AG09319 (cell line): ENCODE measurements at places on chromosomes 6 and 20.

DNA sequence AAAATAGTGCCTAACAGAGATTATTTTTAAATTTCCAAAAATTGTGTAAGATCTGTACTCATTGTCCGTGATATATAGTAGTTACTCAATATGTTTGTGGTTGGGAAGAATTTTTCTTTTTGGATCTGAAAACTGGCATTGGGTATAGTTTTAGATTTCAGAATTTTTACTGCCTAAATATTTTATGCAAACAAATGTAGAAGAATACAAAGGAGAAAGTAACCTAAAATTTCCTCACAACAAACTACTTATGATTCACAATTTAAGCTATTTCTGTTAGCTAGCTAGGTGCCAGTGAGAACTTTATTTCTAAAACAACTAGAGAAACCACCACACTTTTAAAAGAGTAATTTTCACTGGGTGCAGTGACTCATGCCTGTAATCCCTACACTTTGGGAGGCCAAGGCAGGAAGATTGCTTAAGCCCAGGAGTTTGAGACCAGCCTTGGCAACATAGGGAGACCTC is 38.8 kb downstream of the SESN1 start:
- DNase-seq: no peak

DNA sequence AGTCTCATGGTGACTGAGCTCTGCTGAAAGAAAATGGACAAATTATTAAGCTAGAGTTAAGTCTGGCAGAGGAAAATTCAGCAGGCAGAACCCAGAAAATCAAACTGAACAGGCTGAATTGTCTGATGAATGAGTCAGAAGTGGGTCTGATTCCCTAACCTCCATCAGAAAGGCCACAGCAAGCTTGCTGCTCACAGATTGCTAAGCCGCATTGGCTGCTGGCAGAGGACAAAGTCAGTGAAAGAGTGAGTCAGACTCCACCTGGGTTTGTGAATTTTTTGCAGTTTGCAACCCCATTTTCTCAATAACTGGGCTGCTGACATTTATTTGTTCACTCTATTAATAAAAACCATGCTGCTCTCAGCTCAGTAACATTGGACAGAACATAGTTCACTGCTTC is 191.3 kb downstream of the EPM2A start:
- no peak for DNase-seq

GRCh38 chr6:119124079-119124824 is 45.8 kb upstream of the FAM184A start:
- no peak for DNase-seq

DNA sequence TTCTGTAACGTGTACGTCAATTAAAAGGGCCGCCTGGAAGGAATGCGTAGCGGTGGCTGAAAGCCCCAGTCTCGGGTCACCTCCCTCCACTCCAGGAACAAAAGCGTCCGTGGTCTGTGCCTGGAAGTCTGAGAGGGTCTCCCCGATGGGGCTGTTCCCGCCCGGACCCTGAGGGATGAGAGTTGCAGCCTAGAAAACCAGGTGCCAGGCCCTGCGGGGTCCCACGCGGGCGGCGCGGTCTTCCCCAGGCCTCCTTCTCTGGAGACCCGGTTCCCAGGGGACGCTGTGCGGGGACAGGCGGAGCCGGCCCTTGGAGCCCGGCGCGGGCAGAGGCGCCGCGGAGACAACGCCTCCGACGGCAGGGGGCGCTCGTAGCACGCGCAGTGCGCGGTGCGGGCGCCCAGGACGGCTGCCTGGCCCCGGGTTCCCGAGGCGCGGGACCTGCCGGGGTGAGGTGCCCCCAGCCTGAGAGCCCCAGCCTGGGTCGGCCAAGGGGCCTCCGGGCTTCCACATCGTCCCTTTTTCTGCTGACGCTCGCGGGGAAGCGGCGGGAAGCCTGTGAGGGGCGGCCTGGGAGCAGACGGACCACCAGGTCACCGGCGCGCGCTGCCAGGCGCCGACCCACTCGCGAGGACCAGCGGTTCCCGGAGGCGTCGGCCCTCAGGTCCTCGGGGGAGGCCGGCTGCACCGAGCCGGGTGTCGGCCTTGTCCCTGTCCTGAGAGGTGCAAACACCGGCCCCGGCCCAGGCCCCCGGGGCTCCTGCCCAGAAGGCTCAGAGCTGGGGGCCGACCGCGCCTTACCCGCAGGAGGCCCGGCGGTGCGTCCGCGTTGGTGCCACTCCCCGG is 5.3 kb upstream of the FOXC1 start:
- no peak for DNase-seq

DNA sequence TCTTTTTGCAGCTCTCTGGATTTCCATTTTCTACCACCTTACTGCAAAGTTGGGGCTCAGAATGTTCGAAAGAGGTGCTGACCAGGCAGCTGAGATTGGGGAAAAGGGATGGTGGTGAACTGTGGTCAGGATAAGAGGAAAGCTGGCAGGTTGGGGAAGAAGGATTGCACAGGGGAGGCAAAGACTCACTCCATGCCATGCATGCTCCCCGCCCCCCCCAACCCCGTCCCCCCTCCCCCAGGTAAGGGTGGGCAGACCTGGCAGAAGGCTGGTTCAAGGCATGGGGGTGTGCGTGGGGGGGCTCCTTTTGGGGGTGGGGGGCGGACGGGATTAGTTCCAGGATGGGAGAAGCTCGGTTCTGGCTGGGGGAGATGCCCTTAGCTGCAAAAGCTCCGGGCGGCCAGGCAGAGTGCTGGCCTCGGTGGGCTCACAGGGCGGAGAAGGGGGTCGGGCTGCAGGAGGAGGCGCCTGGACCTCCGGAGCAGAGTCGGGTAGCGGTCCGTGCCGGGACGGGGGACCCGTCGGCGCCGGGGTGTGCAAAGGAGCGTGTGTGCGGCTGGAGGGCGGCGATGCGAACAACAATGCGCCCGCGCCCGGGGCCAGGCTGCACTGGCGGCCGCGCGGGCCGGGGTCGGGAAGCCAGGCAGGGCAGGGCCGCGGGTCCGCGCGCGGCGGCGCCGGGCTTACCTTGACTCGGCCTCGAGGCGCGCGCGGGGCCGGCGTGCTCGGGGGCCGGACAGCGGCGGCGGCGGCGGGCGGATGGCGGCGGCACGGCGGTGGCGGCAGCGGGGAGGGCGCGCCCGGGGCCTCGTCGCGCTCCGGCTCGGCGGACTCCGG is 880 bp downstream of the ADNP start:
- DNase-seq: no peak

DNA sequence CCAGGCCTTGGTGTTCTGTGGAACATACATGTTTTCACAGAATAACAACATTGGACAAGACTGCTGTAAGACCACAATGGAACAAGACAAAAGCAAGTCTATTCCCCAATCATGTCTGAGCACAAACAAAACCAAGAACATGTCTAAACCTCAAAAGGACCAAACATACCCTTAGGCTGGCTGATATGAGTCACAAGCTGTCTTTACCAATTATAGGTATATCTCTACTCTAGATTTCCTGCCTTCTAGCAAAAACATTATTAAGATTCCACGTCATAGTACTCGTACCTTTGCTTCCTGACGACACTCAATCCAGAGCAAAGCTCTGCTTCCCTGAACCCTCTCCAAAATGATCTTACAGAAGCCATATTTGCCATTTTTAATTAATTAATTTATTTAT is 15.4 kb upstream of the L3MBTL1 start:
- no peak for DNase-seq

DNA sequence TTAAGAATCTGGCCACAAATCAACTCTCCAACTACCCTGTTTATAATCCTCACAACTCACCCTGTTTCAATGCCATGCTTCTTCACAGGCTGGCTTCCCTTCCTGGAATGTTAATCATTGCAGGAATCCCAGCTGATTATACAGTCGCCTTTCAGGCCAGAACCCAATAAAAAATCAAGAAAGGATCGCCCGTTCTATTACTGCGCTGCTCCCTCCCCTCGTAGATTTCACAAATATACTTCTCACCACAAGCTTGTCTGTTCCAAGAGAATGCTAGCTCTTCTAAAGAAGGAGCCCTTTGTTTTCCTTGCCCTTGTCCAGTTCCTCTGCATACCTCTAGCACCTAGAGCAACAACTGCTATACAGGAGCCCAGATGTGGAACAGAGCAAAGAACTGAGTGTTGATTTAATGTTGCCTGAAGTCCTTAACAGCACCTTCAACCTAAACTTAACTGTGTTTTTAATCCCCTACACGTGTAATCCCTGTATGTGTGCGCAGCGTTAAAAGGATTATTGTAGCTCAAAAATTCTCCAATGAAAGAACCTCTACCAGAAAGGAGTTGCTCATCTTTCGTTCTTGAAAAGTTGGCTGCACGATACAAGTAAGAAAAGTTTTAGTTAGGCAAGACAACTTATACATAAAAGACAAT is 988 bp downstream of the ECHDC1 start:
- DNase-seq: no peak

DNA sequence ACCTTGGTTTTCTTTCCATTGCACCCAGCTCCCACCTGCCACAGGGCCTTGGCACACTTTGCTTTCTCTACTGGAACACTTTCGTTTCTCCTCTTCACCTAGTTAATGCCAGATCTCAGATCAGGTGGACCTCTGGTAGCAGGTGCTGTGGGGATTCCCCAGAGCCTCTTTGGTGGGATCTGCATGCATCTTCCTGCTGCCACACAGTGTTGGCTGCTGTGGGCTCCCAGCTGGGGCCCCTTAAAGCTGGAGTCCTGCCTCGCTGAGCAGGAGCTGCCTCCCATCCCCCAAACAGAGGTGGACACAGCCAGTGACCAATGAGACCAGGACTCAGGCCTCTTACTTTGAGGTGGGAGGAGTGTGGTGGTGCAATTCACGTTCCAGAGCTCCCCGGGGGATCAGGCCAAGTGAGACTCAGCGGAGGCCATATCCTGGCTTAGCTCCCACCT is 28.4 kb downstream of the CEBPB start:
- DNase-seq: no peak

DNA sequence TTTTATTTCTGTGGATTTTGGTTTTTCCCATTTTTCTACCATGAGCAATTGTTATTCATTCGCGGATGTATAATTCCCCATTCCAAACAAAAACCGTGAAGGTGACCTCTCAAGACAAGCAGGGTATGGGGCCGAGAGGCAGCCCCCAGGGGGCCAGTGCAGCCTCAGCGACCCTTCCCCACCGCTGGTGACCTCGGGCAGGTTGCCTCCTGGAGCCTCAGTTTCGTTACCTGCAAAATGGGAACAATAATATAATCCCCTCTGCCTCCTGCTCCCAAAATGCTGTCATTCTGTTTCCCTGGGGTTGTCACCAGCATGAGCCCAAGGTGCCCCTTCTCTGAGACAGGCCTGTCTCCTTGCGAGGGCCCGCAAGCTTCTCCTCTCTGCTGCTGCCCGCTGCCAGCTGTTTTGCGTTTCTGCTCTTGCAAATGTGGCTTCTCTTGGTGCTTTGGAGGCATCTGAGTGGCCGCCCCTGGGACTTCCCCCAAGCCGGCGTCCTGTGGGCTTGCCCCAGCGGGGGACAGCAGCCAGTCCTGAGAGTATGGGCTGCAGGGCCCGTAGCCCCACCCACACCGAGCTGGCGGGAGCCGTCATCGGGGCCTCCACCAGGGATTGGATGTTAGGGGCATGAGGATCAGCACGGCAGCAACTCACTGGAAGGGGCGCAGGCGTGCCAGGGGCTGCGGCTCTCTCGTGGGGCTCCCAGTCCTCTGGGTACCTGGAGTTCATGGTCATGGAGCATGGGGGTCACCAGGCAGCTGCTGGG is 161.9 kb downstream of the TAF4 start:
- DNase-seq: no peak
